Lung (tissue), 17 donors: ENCODE measurements at places on chromosomes 7 and 10. TPM values are rescaled to one million over a fixed set of nuclear protein-coding genes. Genes with fewer than 3 reads are reported as not detected.

PLXNA4 gene
- 4.6 TPM for total RNA-seq

LRRTM3 gene
- total RNA-seq, result 0.06 TPM

CH25H gene
- total RNA-seq, result 1.2 TPM

GSTO2 gene
- total RNA-seq, result 10.6 TPM

MYH16 gene
- not detected for total RNA-seq

PON3 gene
- 19.6 TPM for total RNA-seq

ODAD2 gene
- 16.6 TPM for total RNA-seq

NSUN6 gene
- 30.5 TPM for total RNA-seq

OPN1SW gene
- total RNA-seq, result not detected

SYT15B gene
- 59.8 TPM for total RNA-seq

HMX3 gene
- total RNA-seq, result not detected

DNA sequence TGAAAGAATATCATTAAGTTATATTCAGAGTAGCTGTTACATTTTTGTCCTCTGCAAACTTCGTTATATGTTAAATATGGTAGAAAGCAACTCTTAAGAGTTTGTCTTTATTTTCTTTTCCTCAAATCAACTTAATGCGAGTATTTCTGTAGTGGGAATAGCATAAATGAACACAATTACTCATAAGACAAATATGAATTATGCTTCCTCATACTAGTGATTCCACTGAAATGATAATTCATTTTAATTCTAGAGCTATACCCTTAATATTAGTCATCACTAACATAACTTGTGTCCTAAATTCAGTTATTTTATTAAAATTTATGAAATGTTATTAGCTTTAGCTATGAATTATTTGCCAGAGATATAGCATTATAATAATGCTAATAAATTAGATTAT lies 820.6 kb upstream of the KCND2 start:
- H3K27me3 ChIP-seq, result no peaks in the 10 kb centered on the region
- no peaks in the 10 kb centered on the region for H3K36me3 ChIP-seq
- no peak overlapping the region for H3K27ac ChIP-seq

- H3K36me3 ChIP-seq, result no peaks in the 10 kb centered on the region
- no peak overlapping the region for H3K27ac ChIP-seq
- H3K4me1 ChIP-seq, result no peaks in the 10 kb centered on the region
- H3K4me3 ChIP-seq, result no peak overlapping the region
These were observed 70.0 kb downstream of the SLC25A40 start for GRCh38 chr7:87806150-87806549.

DNA sequence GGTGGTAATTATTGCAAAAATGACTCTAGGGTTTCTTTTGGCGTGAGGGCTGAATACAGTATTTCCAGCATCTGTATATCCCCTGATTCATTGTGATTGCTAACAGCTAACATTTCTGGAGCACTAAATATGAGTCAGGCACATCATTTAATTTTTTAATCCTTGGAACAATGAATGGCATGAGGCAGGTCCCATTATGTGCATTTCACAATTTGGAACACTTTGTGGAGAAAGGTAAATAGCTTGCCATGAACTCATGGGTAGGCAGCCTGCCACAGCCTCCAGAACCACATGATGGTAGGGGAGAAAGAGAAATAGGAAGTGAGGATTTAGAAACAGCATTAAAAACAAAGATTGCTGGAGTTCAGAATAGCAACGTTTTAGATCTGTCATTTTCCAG lies 1.7 kb downstream of the NPTX2 start:
- no peak overlapping the region for H3K27ac ChIP-seq
- no peak overlapping the region for H3K4me3 ChIP-seq
- DNase-seq, result no peak
- peaks cover 42% of the 10 kb centered on the region for H3K27me3 ChIP-seq
- no peaks in the 10 kb centered on the region for H3K4me1 ChIP-seq

- H3K4me3 ChIP-seq, result no peak overlapping the region
- no peak for DNase-seq
- no peaks in the 10 kb centered on the region for H3K36me3 ChIP-seq
- H3K27me3 ChIP-seq, result no peaks in the 10 kb centered on the region
- H3K4me1 ChIP-seq, result no peaks in the 10 kb centered on the region
These were observed 733.7 kb upstream of the IGFBP3 start for GRCh38 chr7:46654546-46655443.

DNA sequence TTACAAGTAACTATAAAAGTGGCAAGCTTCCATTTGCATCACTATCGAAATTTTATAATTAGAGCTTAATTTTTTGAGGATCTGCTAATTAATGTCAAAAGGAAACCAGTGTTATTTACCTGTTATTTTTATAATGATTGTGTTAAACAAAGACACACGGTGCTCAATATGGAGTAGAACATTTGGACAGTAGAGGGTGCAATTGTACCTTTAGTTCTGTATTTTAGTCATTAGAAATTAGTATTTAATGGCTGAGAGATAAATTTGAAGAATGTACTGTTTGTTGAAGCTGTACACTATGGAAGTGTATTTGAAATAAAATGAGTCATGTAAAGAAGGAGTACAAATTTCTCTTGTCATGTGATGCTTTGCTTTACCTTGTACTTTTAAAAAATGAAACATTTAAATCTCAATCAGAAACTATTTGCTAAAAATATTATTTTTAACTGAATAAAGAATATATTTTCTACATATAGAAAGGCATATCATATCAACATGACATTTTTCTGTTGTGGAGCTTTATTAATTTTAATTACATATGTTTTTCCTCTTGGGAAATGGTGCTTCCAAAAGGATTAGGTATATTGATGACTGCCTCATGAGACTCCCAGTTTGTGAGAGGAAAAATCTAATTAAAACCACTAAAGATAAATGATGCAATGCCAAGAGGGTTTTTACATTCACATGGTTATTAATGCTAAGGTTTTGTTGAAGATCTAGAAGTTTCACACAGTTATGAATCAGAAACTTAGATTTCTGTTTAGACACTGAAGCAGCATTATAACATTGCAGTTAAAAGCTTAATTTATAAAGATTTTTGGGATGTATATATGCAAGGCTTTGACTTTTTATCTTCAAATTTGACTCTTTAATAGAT lies 10.4 kb upstream of the PRKG1 start:
- DNase-seq, result peak; percentile 71
- H3K4me1 ChIP-seq, result no peaks in the 10 kb centered on the region
- no peak overlapping the region for H3K27ac ChIP-seq
- H3K4me3 ChIP-seq, result no peak overlapping the region
- H3K36me3 ChIP-seq, result no peaks in the 10 kb centered on the region

DNA sequence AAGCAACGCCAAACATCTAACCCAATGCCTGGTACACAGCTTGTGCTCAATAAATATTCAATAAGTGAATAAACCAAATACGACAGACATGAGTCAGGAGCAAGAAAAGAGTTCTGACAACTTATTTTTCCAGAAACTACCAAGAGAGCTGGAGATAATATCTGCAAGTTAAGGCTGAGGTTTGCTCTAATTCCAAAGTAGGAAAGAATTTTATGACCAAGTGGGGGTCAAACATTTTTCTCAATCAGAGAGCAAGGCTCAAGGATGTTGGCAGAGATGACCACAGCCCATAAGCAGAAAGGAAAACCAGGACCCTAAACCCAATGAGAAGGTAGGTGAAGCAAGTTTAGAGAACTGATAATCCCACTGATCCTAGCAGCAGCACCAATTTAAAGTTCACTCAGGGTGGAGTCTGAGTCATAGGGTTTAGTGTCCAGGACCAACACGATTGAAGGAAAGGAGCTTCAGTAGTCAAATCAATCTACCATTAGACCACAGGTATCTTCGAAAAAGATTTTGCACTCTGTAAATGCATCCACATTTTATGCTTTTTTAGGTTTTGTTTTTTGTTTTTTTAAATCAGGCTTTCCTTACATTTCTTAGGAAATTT lies 49.3 kb upstream of the KCNIP2 start:
- H3K27me3 ChIP-seq, result no peaks in the 10 kb centered on the region
- peaks cover 3% of the 10 kb centered on the region for H3K36me3 ChIP-seq
- H3K4me3 ChIP-seq, result no peak overlapping the region
- H3K27ac ChIP-seq, result no peak overlapping the region
- H3K4me1 ChIP-seq, result no peaks in the 10 kb centered on the region
- no peak for DNase-seq

DNA sequence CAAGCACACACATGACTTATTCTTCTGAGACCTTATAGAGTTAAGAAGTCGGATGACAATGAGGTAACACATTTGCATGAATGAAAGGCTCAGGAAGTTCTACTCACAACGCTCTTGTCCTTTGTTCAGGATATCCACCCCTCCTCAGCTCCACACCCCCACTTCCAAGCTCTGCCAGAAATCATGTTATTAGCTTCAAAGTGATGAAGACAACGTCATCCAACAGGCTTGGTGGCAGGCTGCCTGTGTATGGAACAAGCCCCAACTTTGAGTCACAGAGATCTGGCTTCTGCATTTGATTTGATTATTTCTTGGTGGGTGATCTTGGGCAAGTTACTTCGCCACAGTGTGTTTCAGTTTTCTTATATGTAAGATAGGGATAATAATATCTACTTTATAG lies 12.4 kb upstream of the BMPER start:
- no peak overlapping the region for H3K4me3 ChIP-seq
- H3K4me1 ChIP-seq, result no peaks in the 10 kb centered on the region
- H3K27ac ChIP-seq, result no peak overlapping the region
- no peaks in the 10 kb centered on the region for H3K36me3 ChIP-seq

DNA sequence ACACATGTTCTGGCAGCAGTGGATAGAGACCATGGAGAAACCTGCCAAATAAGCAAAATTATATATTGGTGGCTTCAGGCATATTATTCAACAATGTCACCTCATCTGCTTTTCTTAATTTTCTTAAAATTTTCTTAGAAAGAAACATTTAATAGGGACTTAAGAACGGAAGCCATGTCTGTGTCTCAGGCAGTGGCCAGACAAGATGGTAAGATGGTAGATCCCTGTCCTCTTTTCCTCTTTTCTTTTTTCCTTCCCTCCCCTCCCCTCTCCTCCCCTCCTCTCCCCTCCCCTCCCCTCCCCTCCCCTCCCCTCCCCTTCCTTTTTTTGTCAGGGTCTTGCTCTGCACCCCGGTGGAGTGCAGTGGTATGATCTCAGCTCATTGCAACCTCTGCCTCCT lies 24.2 kb upstream of the ICA1 start:
- H3K4me3 ChIP-seq, result no peak overlapping the region
- no peaks in the 10 kb centered on the region for H3K27me3 ChIP-seq
- no peaks in the 10 kb centered on the region for H3K36me3 ChIP-seq
- no peak for DNase-seq

DNA sequence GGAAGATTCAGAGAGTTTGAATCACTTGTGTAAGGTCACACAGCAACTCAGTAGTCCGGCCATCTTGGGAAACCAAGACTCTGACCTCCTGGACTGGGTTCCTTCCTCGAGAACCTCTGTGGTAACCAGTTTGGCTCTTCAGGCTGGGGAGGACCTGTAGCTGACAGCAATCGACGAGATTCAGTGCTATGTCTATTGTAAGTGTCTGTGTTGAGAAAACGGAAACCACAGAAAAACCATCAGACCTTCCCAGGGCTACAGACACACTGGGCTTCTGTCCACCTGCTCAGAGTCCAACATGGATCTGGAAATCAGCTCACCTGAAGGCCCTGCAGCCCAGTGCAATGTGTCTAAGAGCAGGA lies 403.7 kb downstream of the RPS24 start:
- H3K36me3 ChIP-seq, result no peaks in the 10 kb centered on the region
- H3K27me3 ChIP-seq, result no peaks in the 10 kb centered on the region
- no peak for DNase-seq
- H3K27ac ChIP-seq, result no peak overlapping the region
- peaks cover 58% of the 10 kb centered on the region for H3K4me1 ChIP-seq

GRCh38 chr7:158727690-158728089 lies 23.1 kb upstream of the NCAPG2 start:
- no peak overlapping the region for H3K27ac ChIP-seq
- DNase-seq, result no peak
- peaks cover 2% of the 10 kb centered on the region for H3K4me1 ChIP-seq
- no peak overlapping the region for H3K4me3 ChIP-seq
- no peaks in the 10 kb centered on the region for H3K27me3 ChIP-seq

- DNase-seq, result no peak
- no peak overlapping the region for H3K27ac ChIP-seq
- H3K4me3 ChIP-seq, result no peak overlapping the region
- H3K4me1 ChIP-seq, result no peaks in the 10 kb centered on the region
These were observed 18.4 kb downstream of the VTI1A start for GRCh38 chr10:112465299-112465883.

GRCh38 chr7:25358926-25359325 lies 130.6 kb upstream of the NPVF start:
- H3K27ac ChIP-seq, result no peak overlapping the region
- no peak overlapping the region for H3K4me3 ChIP-seq
- H3K36me3 ChIP-seq, result no peaks in the 10 kb centered on the region

DNA sequence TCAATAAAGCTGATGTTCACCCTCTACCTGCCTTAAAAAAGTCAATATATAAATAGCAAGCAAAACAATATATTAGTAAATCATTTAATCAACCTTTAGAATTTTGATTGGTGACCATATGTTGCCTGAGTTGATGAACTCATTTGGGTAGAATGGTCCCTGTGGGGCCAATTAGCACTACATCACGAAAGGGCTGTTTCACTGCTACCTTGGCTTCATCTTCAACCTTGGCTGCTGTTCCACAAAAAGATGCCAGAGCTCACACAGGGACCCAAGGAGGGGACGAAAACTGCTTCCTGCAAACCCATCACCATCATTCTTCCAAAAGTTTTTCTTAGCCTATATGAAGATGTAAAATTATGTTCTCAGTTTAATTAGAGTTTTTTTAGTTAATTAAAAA lies 35.4 kb upstream of the HBP1 start:
- H3K27ac ChIP-seq, result no peak overlapping the region
- no peak overlapping the region for H3K4me3 ChIP-seq
- H3K27me3 ChIP-seq, result no peaks in the 10 kb centered on the region
- DNase-seq, result no peak

GRCh38 chr10:11616021-11616420 lies 4.6 kb upstream of the USP6NL start:
- no peak for DNase-seq
- no peak overlapping the region for H3K4me3 ChIP-seq
- no peaks in the 10 kb centered on the region for H3K36me3 ChIP-seq
- H3K27me3 ChIP-seq, result no peaks in the 10 kb centered on the region
- H3K4me1 ChIP-seq, result peaks cover 4% of the 10 kb centered on the region

- no peaks in the 10 kb centered on the region for H3K27me3 ChIP-seq
- H3K4me3 ChIP-seq, result no peak overlapping the region
- no peak overlapping the region for H3K27ac ChIP-seq
- no peaks in the 10 kb centered on the region for H3K36me3 ChIP-seq
- H3K4me1 ChIP-seq, result peaks cover 7% of the 10 kb centered on the region
These were observed 14.5 kb downstream of the KLHL7 start for GRCh38 chr7:23120106-23120505.

GRCh38 chr7:106795877-106796231 lies 69.2 kb upstream of the PIK3CG start:
- no peaks in the 10 kb centered on the region for H3K27me3 ChIP-seq
- no peaks in the 10 kb centered on the region for H3K36me3 ChIP-seq
- DNase-seq, result no peak
- no peaks in the 10 kb centered on the region for H3K4me1 ChIP-seq

DNA sequence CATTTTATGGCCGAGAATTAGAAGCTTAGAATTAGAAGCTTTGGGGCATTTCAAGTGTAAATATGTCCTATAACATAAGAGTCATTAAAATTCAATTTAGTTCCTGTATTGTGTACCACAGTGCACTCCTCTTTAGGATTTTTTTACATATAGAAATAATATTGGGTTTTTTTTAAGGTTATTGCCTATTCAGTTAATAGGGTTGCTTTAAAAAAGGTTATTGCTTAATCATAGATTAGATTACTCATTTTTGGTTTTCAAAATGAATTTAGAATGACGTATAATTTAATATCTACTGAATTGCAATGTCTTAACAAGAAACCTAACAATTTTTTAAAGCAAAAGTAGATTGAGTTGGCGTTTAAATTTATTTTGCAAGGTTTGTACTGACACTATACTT lies 34.1 kb downstream of the NOC3L start:
- H3K4me3 ChIP-seq, result no peak overlapping the region
- no peaks in the 10 kb centered on the region for H3K27me3 ChIP-seq
- H3K36me3 ChIP-seq, result peaks cover 7% of the 10 kb centered on the region

- no peak overlapping the region for H3K4me3 ChIP-seq
- no peaks in the 10 kb centered on the region for H3K36me3 ChIP-seq
- H3K4me1 ChIP-seq, result peaks cover 5% of the 10 kb centered on the region
These were observed 7.2 kb downstream of the ADCY1 start for GRCh38 chr7:45581271-45581780.
